ENCODE measurements at places on chromosomes 5 and 9.

DNA sequence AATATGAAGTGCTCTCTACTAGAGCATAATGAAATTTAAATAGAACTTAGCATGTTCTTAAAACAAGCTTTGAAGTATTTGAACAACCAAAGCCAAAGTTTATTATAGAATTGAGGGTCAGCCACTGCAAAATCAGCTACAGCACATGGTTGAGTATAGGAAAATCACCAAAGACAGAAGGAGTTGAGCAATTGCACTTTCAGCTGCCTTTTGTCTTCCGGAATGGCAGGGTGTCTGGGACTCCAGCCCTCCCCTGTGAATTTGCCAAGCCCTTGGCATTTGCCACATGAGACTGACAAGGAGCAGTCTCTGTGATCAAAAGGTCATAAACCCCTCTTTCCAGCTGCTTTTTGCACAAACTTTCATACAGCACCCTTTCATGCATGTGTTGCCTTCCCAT, 8.5 kb upstream of the LURAP1L start:
- no peak for DNase-seq

GRCh38 chr5:137453483-137454080, 45.5 kb downstream of the SPOCK1 start:
- no peak for DNase-seq

DNA sequence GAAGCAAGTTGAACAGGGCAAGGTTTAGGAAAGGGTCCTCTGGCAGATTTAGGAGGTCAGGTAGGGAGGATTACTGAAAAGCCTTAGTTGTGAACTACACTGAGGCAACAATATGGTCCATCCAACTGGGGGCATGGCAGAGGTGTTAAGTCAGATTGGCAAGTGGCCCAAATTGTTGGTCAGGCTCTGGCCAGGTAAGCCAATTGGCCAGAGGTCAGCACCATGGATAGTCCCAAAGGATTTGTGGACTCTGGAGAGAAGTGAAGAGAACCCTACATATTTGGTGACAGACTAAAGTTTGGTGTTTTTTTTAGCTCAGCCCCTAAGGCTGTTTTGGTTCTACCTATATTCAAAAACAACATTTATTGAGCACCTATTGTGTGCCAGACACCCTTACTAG, 39.1 kb upstream of the RASGRF2 start:
- DNase-seq, result no peak

GRCh38 chr9:316382-316965, 101.8 kb downstream of the DOCK8 start:
- no peak for DNase-seq

DNA sequence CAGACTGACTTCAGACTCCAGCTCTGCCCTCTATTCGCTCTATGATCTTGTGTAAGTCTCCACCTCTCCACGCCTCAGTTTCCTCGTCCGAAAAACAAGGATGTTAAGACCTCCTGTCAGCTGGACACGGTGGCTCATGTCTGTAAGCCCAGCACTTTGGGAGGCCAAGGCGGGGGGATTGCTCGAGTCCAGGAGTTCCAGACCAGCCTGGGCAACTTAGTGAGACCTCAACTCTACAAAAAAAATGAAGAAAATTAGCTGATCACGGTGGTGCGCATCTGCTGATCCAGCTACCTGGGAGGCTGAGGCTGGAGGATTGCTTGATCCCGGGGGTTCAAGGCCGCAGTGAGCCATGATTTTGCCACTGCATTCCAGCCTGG, 36.6 kb upstream of the GABRP start:
- DNase-seq, result no peak

GRCh38 chr9:102841376-102841775, 153.8 kb upstream of the CYLC2 start:
- no peak for DNase-seq

DNA sequence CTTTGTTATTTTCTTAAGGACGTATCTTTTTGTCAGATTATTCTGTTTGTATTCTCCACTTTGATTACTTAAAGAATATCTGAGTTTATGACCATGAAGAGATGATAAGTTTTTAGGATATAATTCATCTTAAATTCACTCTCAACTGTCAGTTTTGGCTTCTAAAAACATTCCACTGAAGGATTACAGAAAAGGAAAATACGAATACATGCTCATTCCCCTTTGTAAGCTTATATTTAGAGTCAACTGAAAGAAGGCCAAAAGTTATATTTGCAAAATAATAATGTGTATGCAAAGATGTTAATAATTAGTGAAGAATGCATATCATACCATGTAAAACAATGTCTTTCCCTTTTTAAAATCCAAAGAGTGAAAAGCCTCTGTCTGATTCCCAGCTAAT, 52.5 kb downstream of the ZNF474 start:
- DNase-seq, result no peak

GRCh38 chr5:58037899-58038298, 422.0 kb downstream of the PLK2 start:
- no peak for DNase-seq

- DNase-seq, result no peak
These were observed 245.6 kb upstream of the DAB2 start for GRCh38 chr5:39670391-39670790.

GRCh38 chr9:90702441-90702955, 59.9 kb upstream of the DIRAS2 start:
- DNase-seq, result no peak

GRCh38 chr9:85594316-85594715, 147.4 kb downstream of the AGTPBP1 start:
- no peak for DNase-seq

GRCh38 chr9:69485466-69485865, 160.5 kb downstream of the ENTREP1 start:
- DNase-seq, result no peak

- DNase-seq, result no peak
These were observed 30.2 kb upstream of the SEMA6A start for GRCh38 chr5:116604805-116605204.

GRCh38 chr9:120175031-120175430, 404.9 kb downstream of the CDK5RAP2 start:
- no peak for DNase-seq

- DNase-seq, result no peak
These were observed 112.3 kb upstream of the NR3C1 start for GRCh38 chr5:143515829-143516228.

DNA sequence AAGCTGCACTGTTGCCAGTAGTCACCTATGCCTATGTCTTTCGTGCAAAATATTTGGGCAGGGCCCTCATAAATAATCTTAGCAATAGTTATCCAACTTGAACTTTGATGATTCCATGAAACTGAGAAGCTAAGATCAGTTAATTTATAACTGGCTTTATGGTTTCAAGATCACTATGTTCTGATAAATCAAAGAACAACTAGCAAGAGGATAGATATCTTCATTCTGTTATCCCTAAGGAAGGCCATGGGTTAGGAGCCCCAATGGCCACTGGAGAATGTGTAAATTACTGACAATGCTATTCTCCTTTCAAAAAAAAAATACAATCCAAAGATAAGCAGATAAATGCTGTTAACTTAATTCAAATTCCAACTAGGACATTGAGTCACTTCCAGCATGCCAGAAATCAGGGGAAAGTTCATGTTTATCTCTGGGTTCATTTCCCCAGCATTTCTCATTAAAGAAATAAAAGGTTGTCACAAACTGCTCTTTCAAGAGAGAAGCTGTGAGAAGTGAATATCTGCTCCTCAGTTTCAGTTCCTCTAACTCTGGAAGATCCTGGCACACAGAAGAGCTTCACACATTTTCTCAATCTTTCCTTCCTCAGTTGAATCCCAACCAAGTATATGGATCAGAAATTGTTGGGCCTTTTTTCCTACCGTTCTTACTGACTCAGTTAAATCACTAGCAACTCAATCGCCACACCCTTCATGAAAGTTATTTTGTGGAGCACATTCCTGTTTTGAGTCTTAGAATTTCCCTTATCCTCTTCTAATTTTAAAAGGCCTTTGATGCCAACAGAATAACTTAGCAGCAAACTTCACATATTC, 59.6 kb upstream of the SLC1A1 start:
- no peak for DNase-seq

- no peak for DNase-seq
These were observed 28.2 kb downstream of the RNF145 start for GRCh38 chr5:159181152-159181551.

DNA sequence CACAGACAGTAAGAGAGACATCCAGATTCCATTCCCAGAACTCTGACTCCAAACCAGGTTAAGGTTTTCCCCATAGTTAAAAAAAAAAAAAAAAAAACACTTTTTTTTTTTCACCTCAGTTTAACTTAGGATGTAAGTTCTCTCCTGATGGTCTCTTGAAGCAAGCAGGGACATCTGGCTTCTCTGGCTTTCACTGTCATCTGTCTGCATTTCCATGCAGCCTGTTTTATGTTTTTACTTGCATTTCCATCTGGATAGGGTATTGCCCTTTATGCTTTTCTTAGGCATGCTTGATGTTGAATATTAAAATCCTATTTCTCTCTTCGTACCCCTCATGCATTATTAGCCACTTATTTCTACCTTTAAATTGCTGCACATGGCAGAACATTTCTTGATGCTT, 135.3 kb upstream of the WWC1 start:
- no peak for DNase-seq

DNA sequence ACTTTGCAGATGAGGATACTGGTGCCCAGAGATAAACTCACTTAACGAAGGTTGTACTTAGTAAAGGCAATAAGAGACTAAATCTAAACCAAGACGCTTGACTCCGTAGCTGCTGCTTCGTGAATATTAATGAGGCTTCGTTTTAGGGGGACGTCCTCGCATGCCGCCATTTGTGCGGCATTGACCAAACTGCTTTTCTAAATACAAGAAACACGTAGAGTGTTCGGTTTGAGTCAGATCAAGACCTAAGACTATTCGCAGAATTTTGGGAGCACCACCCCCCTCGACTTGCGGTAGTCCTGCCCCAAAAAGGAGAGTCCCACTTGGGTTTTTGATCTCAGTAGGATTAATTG, 1.1 kb downstream of the NPM1 start:
- DNase-seq, result no peak

- DNase-seq, result no peak
These were observed 303.1 kb downstream of the DMRT2 start for GRCh38 chr9:1353291-1353690.

GRCh38 chr9:121464968-121465367, 34.7 kb downstream of the GGTA1 start:
- DNase-seq, result no peak

DNA sequence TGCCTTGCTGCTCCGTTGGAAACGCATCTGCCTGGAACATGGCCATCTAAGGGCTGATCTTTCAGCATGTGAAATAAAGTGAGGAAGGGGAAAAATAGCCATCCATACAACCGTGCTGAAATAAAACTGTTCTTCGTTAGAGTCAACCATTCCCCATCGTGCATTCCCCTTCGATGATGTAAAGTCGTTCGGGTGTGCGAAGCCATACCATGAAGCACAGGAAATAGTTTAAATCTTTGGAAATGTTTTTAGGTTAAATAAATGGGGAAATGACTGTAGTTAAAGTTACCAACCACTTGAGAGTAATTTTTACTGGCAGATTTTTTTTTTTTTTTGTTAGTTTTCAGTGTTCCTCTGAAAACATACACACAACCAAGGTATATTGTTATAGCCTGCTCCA, 302.5 kb downstream of the SH3GL2 start:
- no peak for DNase-seq

- peak; percentile 42 for DNase-seq
These were observed 27.3 kb downstream of the ANP32B start for GRCh38 chr9:98010445-98010844.

- DNase-seq, result no peak
These were observed 3.8 kb upstream of the RASEF start for GRCh38 chr9:83066771-83067170.

DNA sequence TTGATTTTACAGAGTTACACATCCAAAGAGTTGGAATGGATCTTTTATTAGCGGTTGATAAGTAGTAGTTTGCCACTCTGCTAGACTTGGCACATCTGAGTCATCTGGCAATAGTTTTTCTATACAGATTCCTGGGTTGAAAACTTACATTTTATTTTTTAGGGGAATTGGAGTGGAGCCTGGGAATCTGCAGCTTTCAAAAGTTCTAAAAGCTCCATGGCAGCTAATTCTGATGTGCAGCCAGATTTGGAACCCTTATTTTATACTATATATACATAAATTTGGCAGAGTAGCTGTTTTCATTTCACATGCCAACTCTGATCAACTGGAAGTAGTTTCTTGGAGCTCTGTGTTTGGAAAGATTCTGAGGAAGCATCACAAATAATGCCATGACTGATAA, 715.5 kb downstream of the TLR4 start:
- no peak for DNase-seq

GRCh38 chr9:112009656-112010055, 113.0 kb downstream of the UGCG start:
- DNase-seq, result no peak
